ENCODE measurements at places on chromosomes 6 and 20. TPM values are rescaled to one million over a fixed set of nuclear protein-coding genes. Genes with fewer than 3 reads are reported as not detected.

GRCh38 chr6:128456510-128457230, 63.7 kb downstream of the PTPRK start:
- no peak for DNase-seq

DNA sequence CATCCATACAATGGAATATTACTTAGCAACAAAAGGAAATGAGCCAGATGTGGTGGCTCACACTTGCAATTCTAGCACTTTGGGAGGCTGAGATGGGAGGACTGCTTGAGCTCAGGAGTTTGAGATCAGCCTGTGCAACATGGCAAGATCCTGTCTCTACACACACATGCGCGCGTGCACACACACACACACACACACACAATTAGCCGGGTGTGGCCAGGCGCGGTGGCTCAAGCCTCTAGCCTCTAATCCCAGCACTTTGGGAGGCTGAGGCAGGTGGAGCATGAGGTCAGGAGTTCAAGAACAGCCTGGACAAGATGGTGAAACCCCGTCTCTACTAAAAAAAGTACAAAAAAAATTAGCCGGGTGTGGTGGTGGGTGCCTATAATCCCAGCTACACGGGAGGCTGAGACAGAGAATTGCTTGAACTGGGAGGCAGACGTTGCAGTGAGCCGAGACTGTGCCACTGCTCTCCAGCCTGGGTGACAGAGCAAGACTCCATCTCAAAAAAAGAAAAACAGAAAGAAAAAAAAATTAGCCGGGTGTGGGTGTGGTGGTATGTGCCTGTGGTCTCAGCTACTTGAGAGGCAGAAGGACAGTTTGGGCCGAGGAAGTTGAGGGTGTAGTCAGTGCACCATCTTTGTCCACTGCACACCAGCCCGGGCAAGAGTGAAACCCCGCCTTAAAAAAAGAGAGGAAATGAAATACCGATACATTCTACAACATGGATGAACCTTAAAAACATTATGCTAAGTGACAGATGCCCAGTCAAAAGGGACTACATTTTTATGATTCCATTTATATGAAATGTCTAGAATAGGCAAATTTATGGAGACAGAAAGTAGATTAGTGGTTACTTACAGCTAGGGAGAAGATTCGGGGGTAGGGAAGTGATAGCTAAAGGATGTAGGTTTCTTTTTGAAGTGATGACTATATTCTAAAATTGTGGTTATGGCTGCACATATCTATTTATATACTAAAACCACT, 52.5 kb downstream of the RBL1 start:
- DNase-seq, result no peak

DNA sequence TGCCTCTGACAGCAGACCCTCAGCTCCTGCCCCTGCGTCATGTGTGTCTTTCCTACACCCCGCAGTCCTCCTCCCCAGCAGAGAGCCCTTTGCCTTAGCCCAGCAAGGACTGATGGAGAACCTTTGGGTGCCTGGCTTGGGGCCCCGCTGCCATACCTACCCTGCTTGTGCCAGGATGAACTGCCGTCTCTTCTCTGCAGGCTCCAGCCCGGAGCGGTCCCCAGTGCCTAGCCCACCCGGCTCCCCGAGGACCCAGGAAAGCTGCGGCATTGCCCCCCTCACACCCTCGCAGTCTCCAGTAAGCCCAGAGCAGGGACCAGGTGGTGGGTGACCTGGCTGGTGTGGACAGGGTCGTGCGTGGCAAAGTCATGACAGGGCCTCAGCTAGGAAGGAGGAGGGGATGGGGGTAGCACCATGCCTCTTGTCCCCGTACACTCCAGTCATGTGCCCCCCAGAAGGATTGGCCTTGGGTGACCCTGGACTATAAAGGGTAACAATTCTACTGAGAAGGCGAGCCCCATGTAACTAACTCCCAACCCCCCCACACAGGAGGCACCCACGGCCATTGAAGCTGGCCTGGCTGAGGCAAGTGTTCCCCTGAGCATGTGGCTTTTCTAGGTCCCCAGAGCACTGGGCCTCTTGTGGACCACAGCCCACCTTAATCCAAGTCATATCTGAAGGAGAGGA, 8.3 kb downstream of the HSPA12B start:
- no peak for DNase-seq

- DNase-seq, result no peak
These were observed 53.6 kb upstream of the FAM83D start for GRCh38 chr20:38872491-38873049.

- no peak for DNase-seq
These were observed 336.7 kb downstream of the CBLN4 start for GRCh38 chr20:55668631-55669030.

DNA sequence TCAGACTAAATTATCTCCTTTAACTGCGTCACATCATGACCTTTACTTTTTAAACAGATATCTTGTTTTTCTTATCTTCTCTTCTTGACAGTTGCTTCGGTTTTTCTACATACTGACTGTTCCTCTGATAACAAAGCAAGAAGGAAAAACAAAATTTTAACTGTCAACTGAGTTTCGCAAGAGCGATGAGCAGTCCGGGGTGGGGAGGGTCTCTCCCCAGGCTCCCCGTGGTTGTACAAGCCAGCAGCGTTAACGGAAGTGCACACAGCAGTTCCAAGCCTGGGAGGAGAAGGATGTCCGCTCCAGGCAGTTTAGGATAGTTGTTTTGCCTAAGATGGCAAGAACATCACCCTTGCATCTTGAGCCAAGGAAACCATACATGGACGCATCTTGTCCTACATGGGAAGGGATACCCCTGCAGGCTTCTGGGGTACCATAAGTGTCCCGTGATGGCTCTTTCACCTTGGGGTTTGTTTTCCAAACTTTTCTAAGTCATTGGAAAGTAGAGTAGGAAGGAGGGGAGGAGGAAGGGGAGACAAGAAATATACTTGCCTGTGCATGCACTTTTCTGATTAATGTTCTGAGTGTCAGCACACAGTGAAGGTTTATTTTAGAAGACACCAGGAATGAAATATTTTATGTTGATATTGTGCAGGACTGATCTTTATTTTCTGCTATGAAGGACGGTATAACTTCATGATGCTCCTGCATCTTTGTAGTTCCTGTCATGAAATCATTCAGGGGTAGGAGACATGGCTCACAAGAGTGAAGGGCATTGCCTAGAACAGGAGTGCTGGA, 20.8 kb downstream of the SLC24A3 start:
- DNase-seq, result no peak

- peak; percentile 20 for DNase-seq
These were observed 2.5 kb downstream of the RSPO3 start for GRCh38 chr6:127120787-127121636.

DNA sequence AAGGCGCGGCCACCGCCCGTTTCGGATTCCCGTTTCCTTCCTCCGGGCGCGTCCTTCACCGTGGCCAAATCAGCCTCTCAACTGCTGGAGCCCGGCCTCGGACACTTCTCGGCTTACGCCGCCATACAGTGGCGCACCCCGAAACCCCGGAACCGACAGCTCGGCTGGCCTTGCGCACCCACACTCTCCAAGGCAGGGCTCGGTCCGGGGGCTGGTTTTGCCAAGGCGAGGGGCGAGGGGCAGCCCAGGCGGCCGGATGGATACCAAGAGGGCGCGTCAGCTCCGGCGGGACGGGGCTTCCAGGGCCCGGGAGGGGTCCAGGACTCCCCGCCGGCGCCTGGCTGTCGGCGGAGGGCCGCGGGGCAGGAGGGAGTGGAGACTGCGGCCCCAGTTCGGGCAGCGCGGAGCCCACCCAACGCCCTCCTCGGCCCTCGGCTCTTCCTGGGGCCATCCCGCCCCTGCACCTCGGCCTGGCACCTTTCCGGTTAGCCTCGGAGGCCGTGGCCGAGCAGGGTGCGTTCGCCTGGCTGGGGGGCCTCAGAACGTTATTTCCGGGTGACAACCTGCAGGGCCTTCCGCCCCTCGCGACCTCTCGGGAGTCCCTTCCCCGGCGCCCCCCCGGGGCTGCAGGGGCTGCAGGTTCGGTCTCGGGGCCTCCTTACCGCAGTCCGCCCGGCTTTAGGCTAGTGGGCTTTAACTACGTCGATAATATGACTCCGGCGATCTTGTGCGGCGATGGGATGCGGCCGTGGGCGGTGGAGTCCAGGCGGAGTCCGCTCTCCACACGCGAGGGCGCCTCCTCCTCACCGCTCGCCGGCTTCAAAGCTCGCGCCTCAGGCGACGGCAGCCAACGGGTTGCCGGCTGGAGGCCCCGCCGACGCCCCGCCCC, 697 bp upstream of the CEP43 start:
- peak; percentile 3 for DNase-seq

- no peak for DNase-seq
These were observed 63.4 kb downstream of the UBE2V1 start for GRCh38 chr20:50049442-50050026.

- DNase-seq, result no peak
These were observed 363.5 kb downstream of the ESR1 start for GRCh38 chr6:152170702-152171667.

- DNase-seq, result no peak
These were observed 33.1 kb upstream of the UBR2 start for GRCh38 chr6:42530751-42531150.

DNA sequence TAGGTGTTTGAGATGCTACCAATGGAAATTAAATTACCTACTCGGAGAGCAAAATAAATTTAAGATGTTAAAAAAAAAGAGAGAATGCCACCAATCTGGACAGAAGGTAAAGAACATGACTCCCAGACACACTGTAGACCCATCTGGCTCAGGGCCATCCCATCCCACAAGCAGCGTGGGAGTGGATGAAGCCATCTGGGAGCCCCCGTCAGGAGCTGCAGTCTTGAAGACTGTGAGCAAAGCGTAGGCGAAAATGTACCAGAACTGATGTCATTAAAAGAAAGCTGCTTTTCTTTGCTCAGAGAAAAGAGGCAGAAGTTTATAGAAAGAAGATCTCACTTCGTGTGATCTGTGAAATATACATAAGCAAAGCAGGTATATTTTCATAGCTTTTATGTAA, 815.7 kb downstream of the QKI start:
- no peak for DNase-seq

- DNase-seq, result no peak
These were observed 130.2 kb downstream of the PHF3 start for GRCh38 chr6:63765828-63766227.

DNA sequence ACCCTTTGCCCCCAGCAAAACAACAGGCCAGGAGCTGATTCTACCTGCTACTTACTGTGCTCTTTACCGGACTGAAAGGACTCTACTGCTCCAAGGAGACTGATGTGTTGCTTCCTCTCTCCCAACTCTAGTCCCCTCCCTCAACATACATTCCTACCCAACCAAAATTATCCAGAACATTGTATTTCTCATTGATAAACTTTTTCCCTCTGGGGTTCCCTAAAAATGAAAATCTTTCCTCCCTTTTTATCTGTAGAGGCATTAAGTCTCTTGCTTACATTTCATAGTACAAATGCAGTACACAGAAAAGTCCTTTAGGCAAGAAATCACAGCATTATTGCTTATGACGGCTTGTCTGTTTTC, 940 bp upstream of the HS3ST5 start:
- DNase-seq, result no peak

DNA sequence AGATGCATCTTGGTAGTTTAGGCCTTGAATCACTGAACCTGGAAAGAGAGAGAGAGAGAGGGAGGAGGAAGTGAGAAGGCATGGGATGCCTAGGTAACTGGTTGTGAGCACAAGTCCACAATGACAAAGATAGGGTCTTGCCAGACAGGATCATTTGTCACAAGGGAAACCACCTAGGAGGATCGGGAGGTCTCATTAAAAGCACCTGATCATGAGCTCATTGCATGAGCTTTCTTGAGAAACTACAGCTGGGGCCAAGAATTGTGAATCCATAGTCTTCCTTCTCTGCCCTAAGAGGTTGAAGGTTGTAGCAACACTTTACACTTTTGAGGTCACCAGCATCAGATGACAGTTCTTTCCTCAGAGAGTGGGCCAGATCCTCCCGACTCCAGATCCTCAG, 195.7 kb downstream of the CD83 start:
- no peak for DNase-seq

Gene SRSF12
- total RNA-seq, result 0.51 TPM

Gene TFEB
- total RNA-seq, result 3.1 TPM

Gene PACSIN1
- not detected for total RNA-seq

Gene TAAR9
- not detected for total RNA-seq

Gene CRISP3
- total RNA-seq, result not detected

Gene KCNK16
- total RNA-seq, result not detected

Gene IMPG1
- not detected for total RNA-seq

Gene CTAGE9
- total RNA-seq, result not detected

Gene BEND6
- 1.8 TPM for total RNA-seq

Gene PIGU
- total RNA-seq, result 25.9 TPM
